ENCODE measurements at places on chromosomes 2 and 18. TPM values are rescaled to one million over a fixed set of nuclear protein-coding genes. Genes with fewer than 3 reads are reported as not detected.

GRCh38 chr2:141728886-141729285, 401.9 kb downstream of the LRP1B start:
- H3K27ac ChIP-seq = no peak overlapping the region
- no peaks in the 10 kb centered on the region for H3K36me3 ChIP-seq
- H3K4me3 ChIP-seq = no peak overlapping the region
- no peaks in the 10 kb centered on the region for H3K27me3 ChIP-seq

DNA sequence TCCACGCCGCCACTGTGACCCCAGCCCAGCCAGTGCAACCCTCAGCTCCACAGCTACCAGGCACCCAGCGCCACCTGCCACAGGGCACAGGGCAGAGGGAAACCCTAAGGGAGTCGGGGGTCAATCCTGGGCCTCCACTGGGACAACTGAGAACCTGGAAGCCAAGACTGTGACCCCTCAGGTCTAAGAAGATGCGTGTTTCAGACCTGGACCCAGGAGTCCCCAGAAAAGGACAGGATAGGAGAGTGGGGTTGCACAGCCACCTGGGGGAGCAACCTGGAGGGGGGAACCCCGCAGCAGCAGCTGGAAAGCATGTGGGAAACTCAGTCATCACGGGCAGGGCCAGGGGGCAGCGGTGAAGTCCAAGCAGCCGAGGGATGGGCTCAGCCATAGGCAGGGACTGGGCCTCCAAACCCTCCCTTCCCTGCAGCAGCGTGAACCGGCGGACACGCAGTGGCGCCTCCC, 4.1 kb downstream of the ESPNL start:
- no peaks in the 10 kb centered on the region for H3K36me3 ChIP-seq
- no peak overlapping the region for H3K27ac ChIP-seq
- no peaks in the 10 kb centered on the region for H3K27me3 ChIP-seq

- H3K4me3 ChIP-seq = no peak overlapping the region
- no peak for DNase-seq
- H3K36me3 ChIP-seq = no peaks in the 10 kb centered on the region
- no peaks in the 10 kb centered on the region for H3K4me1 ChIP-seq
- no peak overlapping the region for H3K27ac ChIP-seq
- H3K27me3 ChIP-seq = peaks cover 3% of the 10 kb centered on the region
Measured at GRCh38 chr18:37460604-37461003, 105.0 kb downstream of the CELF4 start.

LHCGR gene
- total RNA-seq = not detected

BUB1 gene
- 75.5 TPM for total RNA-seq

Data from activated naive CD8-positive, alpha-beta T cell treated with anti-CD3 and anti-CD28 coated beads for 36 hours (primary cell).